ENCODE measurements at places on chromosomes 13 and 19.

DNA sequence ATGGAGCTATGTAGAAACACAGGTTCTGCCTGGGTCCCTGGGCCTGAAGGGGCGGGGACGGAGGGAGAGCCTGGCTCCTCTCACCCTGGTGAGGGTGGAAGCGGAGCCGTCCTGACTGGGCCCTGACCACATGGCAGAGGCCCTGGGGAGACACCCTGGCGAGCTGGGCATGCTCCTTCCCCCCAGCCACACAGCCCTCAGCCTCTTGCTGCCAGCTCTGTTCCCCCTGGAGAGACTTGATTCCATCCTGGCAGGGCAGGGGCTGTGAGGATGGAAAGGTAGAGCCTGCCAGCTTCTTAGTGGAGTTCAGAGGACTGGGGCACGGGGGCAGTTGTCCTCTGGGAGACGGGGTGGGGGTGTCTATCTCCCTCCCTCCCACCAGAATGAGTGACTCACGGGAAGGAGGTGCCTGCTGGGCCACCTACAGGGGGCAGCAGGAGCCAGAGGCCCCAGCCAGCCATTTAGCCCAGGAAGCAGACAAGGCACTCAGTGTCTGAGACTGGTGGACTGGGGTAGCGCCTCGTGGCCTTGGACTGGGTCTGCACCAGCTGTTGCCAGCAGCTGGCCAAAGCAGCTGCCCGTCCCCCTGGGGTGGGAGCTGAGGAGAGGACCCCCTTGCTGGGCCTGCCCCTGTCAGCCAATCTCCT, 22.8 kb upstream of the RNF17 start:
- DNase-seq, result peak; percentile 39

- DNase-seq, result no peak
These were observed 44.0 kb downstream of the C13orf46 start for GRCh38 chr13:113929628-113930615.

- DNase-seq, result no peak
These were observed 8.8 kb downstream of the GRAMD1A start for GRCh38 chr19:35008891-35009341.

DNA sequence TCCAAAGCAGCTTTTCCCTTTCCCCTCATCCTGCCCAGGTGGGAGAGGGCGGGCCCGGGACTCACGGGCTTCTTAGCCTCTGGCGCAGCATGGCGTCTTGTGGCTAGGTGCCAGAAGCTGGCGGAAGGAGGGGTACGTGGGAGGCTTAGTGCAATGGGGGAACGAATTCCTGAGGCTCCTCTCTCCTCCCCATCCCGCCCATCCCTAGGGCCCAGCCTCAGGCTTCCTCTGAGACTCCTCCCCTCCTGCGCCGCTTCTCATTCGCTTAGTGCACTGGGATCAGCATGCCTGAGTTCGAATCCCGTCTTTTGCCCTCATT, 297.8 kb downstream of the ZNF536 start:
- DNase-seq, result no peak

DNA sequence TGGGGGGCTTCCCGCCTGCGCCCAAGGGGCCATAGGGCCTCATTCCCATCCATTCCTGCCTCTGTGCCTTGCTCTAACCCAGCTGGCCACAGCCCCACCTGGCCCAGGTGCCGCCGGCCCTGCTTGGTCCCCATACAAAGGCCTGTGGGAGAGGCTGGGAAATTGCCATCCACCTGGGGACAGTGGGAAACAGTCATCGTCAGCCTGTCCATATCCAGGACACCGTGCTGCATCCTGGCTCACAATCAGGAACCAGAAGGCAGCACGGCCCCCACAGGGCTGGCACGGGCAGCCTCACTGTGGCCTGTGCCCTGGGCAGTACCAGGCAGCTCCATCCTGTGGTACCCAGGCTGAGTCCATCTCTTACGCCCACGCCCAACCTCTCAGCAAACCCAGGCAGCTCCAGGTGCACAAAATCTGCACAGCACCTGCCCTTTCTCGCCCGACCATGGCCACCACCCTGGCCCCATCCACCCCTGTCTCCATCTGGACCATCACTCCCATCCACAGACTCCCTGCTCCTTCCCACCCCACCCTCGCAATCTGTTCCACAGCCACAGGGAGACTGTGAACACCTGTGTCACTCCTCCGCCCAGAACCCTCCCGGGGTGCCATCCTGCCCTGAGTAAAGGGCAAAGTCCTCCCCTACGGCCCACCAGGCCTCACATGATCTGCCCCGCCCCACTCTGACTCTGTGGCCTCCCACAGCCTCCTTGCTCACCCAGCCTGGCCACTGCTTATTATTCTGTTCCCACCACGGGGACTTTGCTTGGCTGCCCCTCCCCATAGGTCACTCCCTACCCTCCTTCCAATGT, 21.1 kb upstream of the FBXO27 start:
- no peak for DNase-seq

DNA sequence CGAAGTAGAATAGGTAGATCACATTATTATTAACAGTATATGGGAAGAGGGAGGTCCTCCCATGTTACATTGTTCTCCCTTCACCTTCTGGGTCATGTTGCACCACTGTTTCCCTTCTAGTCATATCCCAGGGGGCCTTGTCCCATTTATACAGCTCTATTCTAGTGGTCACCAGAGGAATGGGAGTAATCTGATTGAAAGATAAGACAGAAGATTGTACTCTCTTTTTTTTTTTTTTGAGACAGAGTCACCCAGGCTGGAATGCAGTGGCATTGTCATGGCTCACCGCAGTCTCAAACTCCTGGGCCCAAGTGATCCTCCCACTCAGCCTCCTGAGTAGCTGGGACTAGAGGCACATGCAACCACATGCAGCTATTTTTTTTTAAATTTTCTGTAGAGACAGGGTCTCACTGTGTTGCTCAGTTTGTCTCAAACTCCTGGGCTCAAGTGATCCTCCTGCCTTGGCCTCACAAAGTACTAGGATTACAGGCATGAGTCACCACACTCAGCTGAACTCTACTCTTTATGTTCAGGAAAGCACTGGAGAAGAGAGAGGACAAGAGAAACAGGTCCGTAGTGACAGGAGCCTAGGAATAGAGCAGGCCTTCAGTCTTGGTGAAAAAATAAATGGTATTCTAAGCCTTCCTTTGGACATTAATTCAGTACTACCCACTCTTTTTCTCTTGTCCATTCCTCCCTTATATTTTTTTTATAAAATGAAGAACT, 4.3 kb upstream of the ZNF529 start:
- DNase-seq, result peak; percentile 7

DNA sequence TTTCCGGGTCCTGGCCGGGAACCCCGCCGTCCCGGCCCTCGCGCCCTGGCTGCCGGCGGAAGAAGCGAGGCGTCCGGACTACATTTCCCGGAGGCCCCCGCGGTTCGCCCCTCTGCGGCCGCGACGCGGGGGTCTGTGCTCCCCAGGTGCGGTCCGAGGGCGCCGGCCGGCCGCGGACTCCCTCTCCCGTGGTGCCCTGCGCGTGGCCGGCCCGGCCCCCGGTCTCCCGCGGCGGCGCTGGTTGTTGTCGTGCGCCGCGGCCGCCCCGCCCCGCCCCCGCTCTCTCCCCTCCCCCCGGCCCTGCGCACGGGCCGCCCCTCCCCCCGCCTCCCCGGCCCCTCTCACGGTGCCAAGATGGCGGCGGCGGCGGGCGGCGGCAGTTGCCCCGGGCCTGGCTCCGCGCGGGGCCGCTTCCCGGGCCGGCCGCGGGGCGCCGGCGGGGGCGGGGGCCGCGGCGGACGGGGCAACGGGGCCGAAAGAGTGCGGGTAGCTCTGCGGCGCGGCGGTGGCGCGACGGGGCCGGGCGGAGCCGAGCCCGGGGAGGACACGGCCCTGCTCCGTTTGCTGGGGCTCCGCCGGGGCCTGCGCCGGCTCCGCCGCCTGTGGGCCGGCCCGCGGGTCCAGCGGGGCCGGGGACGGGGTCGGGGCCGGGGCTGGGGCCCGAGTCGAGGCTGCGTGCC, at the start of gene KMT2B:
KMT2B (plus strand) TSS at position 339 of the 680 bp plus-strand sequence; CDS start at position 355, 16 bp downstream.
- no peak for DNase-seq

- DNase-seq, result no peak
These were observed 585.7 kb upstream of the GPC6 start for GRCh38 chr13:92640936-92641335.

DNA sequence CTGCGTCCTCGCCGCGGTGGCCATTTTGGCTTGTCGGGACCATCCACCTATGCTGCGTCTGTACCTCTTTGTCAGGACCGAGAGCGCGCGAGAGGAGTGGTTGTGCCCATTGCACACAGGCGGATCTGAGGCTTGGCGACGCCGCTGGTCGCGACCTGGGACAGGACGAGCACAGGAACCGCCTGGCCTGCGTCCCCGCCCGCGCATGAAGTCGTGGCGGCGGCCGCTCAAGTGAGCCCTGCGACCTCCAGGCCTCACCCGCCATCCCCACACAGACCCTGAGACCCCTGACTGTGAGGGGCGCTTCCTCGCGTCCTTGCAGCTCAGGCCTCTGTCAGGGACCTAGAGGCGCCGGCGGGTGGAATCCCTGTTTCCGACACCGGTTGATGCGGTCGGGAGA, 16.8 kb downstream of the ZNF586 start:
- DNase-seq, result no peak

- no peak for DNase-seq
These were observed 546.1 kb downstream of the SUCLA2 start for GRCh38 chr13:47454986-47455385.

- no peak for DNase-seq
These were observed 50.5 kb upstream of the IRS2 start for GRCh38 chr13:109836629-109837607.

DNA sequence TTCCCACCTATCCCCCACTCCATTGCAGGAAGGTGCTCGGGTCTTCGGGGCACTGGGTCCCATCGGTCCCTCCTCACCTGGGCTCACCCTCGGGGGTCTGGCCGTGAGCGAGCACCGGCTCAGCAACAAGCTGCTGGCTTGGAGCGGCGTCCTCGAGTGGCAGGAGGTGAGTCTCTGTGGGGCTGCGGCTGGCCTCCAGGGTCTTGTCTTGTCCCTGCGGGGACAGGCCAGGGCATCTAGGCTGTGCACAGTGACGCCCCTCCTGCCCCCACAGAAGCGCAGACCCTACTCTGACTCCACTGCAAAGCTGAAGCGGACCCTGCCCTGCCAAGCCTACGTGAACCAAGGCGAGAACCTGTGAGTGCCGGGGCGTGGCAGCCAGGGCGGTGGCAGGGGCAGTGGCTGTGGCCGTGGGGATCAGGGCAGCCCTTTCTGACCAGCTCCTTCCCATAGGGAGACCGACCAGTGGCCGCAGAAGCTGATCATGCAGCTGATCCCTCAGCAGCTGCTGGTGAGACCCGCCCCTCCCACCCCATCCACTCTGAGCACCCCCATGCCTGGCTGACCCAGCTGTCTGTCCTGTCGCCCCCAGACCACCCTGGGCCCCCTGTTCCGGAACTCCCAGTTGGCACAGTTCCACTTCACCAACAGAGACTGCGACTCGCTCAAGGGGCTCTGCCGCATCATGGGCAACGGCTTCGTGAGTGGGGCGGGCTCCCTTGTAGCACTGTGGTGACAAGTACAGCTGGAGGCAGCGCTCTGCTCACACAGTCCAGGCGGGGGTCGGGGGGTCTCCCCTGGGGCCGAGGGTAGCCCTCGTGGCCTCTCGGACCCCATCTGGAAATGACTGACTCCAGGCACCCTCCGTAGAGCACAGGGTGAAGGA, 3.7 kb downstream of the PTOV1 start:
- DNase-seq, result no peak

DNA sequence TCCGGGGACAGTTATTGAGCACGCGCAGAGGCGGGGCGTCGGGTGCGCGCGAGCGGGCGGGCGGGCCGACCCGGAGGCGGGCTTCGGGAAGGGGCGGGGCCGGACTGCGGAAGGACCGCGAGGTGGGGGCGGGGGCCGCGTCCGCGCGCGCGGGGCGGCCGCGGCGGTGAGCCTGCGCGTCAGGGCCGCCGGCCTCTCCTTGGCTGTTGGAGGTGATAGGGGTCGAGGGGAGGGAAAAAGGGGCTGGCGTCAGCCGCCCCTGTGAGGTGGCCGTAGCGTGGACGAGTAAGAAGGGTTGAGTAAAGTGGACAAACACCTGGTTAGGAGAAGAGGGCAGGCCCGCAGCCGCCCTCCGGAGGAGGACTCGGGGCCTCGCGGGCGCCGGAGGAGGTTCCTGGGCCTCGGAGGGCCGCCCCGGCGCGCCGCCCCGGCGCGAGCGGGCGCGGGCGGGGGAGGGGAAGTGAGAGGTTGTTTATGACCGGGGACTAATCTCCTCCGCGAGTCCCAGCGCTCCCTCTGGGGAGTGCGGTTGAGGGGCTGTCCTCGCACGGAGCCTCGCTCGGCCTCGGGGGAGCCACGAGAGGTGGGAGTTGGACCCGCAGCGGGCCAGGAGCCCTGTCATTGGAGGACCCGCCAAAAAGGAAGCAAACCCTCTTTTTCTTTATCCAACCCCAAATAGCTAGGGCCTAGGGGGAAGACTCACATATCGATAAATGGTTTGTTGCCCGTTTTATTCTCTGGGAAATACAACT, 547 bp upstream of the INTS6 start:
- peak; percentile 85 for DNase-seq

DNA sequence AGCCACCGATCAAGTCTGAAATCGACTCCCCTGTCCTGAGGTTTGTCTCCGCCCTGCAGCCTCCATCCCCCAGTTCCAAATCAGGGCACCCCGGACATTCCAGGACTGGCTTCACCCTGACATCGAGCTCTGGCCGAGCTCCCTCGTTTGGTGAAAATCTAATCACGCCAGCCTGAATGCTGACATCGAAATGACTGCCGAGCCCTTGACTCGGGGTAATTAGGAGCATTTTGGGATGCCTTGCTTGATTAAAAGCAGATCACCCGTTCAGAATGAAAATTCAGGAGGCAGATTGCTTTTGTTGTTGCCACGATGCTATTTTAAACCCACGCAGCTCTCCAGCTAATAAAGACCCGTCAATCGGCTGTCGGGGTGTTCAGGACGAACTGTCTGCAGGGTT, 34.3 kb downstream of the ZNRF4 start:
- DNase-seq, result no peak

- DNase-seq, result no peak
These were observed 86.5 kb downstream of the KCTD12 start for GRCh38 chr13:76799696-76800095.

GRCh38 chr19:5091684-5092480, 123.0 kb downstream of the KDM4B start:
- DNase-seq, result no peak

- no peak for DNase-seq
These were observed 129.8 kb downstream of the URI1 start for GRCh38 chr19:30071871-30072270.

- no peak for DNase-seq
These were observed 33.9 kb upstream of the CSNK1A1L start for GRCh38 chr13:37139356-37139755.

- DNase-seq, result peak; percentile 36
These were observed 7.6 kb downstream of the CAPN12 start for GRCh38 chr19:38736413-38737280.

DNA sequence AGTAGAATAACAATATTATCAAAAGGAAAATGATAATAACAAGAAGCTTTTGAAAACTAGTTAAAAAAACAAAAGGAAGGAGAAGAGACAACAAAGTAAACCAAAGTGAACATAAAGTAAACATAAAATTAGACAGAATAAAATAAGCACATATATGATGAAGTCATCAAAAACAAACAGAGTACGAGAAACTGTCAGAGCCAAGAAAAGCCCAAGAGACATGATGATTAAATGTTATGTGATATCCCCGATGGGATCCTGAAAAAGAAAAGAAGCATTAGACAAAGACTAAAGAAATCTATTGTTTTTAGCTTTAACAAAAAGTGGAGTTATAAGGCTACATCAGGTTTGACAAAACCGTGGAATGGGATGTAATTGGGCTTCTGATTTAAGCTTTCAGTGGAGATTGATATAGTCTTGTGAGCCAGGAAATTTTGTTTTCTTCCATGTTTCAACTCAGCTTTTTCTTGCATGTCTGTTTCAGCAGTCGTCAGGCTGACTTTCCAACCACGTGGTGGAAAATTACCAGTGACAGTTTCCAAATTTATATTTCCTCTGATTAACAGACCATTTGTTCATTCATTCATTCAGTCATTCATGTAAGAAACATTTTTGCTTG, 64.9 kb downstream of the KL start:
- no peak for DNase-seq

- DNase-seq, result no peak
These were observed at the start of gene SMIM44 for GRCh38 chr19:3483226-3483628. Gene SMIM44 (minus strand): TSS chr19:3483441. CDS start chr19:3483403, 38 bp downstream.
